ENCODE measurements at places on chromosomes 7 and 10. TPM values are rescaled to one million over a fixed set of nuclear protein-coding genes. Genes with fewer than 3 reads are reported as not detected.

The ZNF107 gene
- total RNA-seq = 1.4 TPM

GRCh38 chr10:113711142-113711541, 31.4 kb downstream of the CASP7 start:
- no peak for DNase-seq

GRCh38 chr10:115417585-115418265, 324.6 kb downstream of the ATRNL1 start:
- DNase-seq = peak; percentile 74

The GNGT1 gene
- not detected for total RNA-seq

GRCh38 chr7:102306916-102307677, 20.4 kb downstream of the SH2B2 start:
- no peak for DNase-seq

- no peak for DNase-seq
Measured at GRCh38 chr7:1948887-1949680, 279.0 kb downstream of the ELFN1 start.

DNA sequence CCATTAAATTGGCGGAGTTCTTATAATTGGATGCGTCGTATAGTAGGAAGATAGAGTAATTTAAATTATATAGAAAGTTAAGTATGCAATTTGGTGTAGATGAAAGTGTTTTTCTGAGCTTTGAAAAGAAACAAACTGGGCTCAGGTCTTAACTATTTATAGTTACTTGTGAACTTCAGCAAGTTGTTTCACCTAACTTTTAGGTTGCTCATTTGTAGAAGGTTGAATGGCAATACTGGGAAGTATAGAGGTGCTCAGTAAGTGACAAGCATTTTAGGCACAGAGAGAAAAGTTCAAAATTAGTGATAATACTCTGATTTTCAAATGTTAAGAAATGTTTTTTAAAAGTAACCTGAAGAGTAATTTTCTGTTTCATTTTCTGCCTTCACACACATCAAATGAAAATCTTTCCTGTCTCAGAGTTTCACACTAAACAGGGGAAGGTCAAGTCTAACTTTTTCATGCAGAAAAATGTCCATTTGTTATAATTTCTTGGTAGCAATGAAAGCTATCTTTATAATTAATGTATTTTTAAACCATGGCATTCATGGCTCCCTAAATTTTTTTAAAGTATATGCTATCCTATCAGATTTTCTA, 146.5 kb downstream of the PHF14 start:
- DNase-seq = no peak

DNA sequence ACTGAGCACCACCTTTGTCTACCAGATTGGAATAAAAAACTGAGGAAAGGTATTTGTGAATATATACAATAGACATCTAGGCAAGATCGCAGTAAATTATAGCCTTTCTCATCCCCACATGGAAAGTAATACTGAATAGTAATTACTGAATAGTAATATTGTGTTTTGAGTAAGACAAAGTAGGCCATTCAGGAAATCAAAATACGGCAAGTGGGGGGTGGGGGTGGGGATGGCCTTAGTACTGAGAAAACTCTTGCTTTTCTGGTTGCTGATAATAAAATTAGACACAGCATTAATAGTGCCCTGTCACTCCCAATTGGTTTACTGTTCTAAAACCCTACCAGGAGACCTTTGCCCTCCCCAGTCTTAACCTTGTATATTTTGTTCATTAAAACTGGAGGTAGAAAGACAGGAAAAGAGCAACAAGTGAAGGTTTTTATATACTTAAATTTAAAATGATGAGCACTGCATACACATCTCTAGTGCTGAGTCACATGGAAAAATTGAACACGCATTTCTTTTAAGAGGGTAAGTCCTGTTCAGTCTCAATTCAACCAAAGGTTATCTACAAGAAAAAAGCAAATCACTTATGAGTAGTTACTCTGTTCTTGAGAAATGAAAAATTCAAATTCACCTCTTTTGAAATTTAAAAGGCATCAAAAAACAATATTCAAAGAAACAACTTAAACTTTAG, 65.6 kb downstream of the IGF2BP3 start:
- DNase-seq = no peak

The MPP7 gene
- 2.2 TPM for total RNA-seq

DNA sequence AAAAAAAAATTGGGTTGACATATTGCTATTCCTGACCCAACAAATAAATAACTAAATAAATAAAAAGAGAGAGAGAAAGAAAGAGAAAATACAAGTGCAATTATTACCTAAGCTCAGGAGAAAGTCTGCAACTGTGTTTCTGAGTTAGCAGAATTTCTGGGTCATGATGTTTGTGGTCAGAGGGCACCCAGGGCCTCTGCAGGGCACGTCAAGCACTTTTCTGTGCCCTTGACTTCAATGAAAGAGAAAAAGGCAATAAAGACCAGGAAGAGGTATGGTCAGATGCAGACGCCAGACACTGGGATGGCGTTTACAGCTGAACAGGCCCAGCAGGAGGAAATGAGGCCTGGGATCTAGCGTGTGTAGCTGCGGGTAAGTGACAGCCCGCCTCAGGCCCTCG, 160.9 kb upstream of the GDF10 start:
- no peak for DNase-seq

The ATG9B gene
- 1.0 TPM for total RNA-seq

DNA sequence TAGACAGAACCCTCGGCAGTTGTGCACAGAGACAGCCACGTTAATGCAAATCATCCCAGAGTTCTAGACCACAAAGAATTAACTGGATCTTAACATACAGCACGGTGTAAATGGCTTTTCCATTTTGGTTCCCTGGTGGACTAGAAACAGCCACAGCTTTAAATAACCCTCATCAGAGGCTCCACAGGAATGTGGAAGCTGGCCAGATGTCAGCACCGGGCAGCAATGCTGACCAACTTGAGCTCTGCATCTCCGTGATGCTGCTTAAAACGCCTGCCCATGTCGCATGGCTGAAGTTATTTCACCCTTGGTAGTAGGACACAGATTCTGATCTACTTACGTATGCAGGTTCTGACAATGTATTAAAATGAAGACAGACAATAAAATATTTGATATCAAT, 24.5 kb downstream of the RSU1 start:
- DNase-seq = no peak

DNA sequence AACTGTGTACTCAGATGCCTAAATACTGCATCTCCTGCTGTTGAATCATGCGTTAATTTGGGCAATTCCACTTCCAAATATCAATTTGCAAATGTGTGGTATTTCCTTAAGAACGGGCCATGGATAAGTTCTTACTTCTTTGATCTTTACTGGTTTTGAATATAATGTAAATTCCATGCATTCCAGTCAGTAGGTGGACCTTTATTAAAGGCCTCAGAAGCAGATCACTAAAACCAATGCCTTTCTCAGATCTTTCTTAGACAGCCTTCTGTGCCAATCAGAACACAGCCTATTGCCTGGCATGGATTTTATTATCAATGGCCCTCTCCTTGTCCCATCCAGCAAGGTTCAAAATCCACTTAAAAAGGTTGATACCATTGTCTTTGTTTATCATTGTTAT, 21.5 kb upstream of the POM121L12 start:
- DNase-seq = no peak

GRCh38 chr7:70563960-70564359, 568.0 kb upstream of the GALNT17 start:
- no peak for DNase-seq

DNA sequence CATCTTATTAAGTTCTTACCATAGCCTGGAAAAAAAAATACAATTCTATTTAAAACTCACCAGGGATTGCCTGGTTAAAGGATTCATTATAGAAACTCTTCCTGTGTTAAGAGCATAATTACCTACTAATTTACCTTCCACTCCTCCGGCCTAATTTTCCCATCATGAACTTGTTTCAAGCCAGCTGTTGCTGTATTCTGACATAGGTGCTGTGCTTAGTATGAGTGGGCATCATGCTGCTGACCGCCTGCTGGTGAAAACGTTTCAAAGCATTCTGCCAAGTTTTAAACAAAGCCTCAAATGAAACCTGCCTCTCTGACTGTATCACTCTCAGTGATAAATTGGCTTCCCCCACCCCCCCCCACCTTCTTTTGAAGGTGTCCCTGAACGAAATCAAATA, 47.8 kb upstream of the KCNMA1 start:
- DNase-seq = no peak

The NXPH1 gene
- not detected for total RNA-seq

The SEMA3C gene
- total RNA-seq = 79.6 TPM

The BHLHA15 gene
- total RNA-seq = 21.8 TPM

GRCh38 chr10:68330852-68331454, 911 bp upstream of the HNRNPH3 start:
- DNase-seq = peak; percentile 42

The LEP gene
- total RNA-seq = not detected

DNA sequence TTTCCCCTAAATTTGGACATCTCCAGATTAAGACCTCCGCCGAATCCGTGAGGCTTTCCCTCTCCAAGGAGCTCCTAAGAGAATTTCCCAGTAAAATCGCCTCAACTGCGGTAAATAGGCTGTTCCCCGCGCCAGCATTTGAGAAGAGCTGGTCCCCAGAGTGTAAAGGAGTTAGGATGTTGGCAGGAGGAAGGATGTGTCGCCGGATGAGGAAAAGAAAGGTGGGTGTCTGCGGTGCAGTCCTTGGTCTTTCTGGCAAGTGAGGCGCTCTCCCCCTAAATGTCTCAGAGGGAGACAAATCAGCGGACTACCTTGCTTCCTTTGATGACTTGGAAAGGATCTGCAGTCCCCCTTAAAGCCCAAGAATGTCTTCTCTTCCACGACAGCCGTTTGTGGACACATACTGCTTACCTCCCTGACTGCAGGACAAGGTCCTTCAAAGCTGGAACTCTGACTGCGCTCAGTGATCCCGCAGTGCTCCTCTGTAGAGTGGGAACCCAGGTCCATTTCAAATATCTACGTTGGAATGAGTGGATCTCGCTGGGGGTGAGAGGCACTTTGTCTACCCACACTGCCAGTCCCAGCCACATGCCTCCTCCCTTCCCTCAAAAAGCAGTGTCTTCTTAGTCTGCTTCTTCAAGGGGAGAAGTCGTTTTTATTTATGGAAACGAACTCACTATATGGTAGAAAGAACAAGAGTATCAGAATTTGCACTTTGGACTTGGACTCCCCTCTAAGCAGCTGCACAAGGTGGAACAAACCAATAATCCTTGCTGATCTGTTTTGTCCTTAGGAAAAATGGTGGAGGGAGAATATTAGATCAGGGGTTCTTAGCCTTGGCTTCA, 1.1 kb upstream of the DLG5 start:
- no peak for DNase-seq

The LRRTM3 gene
- total RNA-seq = not detected

GRCh38 chr10:88032566-88032965, 169.1 kb downstream of the PTEN start:
- no peak for DNase-seq

The CFAP70 gene
- total RNA-seq = not detected

The ABCC2 gene
- total RNA-seq = 2.5 TPM

DNA sequence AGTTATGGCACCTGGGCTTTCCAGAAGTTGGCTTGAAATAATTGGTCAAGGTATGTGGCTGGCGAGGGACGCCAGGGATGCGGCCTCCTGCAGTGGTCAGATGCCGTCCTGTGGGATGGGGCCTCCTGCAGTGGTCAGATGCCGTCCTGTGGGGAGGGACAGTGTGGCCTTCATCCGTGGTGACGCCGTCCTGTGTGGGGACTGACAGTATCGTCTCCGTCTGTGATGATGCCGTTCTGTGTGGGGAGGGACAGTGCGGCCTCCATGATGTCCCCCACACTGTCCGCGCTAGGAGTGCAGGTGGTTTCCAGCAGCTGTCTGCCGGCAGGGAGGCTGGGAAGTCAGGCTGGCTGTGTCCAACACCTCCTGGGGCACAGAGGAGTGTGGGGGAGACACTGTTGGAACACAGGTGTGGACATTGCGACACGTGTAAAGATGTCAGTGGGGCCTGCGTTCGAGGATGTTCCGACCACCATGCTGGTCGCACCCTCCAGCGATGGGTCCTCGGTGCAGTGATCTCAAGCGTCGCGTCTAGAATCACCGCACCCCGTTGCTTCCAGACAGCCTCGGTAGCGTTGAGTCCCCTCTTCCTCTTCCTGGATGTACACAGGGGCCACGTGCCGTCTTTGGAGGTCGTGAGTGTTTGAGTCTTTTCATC, 52.6 kb downstream of the INPP5A start:
- no peak for DNase-seq

DNA sequence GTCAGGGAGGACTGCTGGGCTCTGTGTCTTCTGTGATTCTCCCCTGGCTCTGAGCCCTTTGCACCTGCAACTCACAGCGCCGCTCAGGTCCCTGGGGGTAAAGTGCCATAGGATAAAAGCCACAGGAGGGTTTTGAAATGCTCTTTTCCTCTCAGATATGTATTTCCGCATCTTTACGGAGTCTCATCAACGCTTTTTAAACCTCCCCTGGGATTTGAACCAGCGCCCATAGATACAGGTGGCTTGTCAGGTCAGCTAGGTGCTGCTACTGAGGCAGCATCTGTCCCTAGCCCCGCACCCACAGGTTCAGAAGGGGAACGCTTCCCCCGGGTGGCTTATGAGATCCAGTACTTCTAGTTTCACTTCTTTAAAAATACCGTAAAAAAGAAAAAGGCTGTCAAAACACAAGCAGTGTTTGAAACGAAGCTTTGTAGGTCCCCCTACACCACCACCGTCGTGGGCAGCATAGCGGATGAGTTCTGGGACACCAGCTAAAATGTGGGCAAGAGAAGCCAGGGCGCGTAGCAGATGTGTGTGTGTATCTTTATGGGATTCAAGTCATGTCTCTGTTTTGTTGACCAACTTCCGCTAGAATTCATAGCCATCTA, 173.5 kb downstream of the CUX1 start:
- no peak for DNase-seq

The GTF2IRD2 gene
- total RNA-seq = 1.7 TPM

The HOXA10 gene
- 78.9 TPM for total RNA-seq

GRCh38 chr7:156257904-156258303, 382.7 kb upstream of the RNF32 start:
- no peak for DNase-seq

DNA sequence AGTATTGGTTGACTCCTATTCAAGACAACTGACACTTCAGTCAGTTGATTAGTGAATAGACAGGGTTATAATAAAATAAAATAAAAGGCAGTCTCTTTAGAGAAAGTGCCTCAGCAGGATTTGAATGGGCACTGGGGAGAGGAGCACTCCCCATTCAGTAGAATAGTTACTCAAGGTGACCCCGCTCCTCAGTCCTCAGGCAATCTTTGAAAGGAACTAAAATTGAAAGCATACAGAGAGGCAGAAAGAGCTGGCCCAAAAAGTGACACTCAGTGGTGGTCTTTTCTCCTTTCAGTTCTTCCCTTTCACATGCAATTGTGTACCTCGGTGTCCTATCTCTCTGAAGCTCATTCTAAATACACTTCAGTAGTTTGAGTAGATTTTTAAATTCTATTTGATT, 47.4 kb upstream of the MACC1 start:
- DNase-seq = no peak

DNA sequence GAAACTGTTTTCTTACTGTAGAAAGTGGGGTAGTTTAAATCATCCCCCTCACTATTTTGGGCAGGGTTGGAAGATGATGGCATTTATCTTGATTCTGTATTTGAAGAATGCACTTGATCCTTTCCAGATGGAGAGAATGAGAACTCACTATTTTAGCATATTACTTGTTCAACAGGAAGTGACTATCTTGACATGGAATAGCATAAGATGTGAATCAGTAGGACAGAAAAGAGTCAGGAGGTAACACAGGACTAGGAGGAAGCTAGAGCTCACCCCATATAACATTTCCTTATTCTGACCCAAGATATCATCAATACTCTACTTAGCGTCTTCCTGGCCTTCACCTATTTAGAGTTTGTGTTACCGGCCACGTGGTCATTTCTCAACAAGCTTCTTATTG, 400.2 kb downstream of the PHTF2 start:
- DNase-seq = no peak

All from HT-29 (cell line).